ENCODE measurements at places on chromosomes 11 and 22.

DNA sequence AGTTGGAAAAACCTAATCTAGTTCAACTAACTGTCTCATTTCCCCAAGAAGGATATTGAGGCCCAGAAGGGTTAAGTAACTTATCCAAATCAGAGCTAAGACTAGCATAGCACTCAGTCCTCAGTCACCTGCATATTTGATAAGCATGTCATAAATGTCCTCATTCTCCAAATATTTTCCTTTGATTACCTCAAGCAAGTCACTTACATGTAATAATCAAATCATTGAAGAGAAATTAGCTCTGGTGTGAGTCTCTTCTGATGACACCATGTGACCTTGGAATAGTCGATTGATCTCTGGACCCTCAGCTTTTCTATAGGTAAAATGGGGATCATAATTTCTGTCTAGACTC lies 48.8 kb upstream of the PICALM start:
- DNase-seq, result no peak

GRCh38 chr22:43571181-43571580 lies 159.4 kb downstream of the MPPED1 start:
- DNase-seq, result no peak

DNA sequence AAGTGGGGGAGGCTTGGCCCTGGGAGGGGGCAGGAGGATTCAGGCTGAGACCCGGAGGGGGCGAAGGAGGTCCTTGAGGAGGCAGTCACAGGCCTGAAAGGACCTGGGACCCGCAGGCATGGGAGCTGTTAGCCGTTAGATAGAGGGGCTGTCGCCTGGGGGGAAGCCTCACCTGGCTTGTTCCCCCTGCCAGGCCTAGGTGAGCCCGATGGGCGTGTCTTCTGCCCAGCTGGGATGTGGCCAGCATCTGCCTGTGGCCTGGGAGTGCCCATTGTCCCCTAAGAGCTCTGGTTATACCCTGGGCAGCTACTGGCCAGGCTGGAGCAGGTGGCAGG lies 1.8 kb upstream of the DUSP8 start:
- DNase-seq, result no peak

GRCh38 chr11:92967867-92968266 lies 1.6 kb upstream of the MTNR1B start:
- no peak for DNase-seq

DNA sequence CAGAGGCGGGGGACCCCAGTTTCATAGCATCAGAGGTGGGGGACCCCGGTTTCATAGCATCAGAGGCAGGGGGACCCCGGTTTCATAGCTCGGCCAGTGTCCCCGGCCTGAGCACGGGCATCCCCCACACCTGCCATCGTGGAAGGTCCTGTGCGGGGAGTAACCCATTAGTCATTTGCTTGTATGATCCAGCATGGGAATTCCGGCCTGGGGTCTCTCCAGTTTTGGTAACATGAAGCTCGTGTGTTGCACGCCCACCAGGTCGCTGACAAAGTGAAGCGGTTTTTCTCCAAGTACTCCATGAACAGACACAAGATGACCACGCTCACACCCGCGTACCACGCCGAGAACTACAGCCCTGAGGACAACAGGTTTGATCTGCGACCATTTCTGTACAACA lies 29.0 kb upstream of the KRTAP5-7 start:
- no peak for DNase-seq

GRCh38 chr11:109388982-109389381 lies 33.0 kb upstream of the C11orf87 start:
- no peak for DNase-seq

- DNase-seq, result no peak
These were observed 11.2 kb downstream of the KREMEN1 start for GRCh38 chr22:29083933-29084591.

DNA sequence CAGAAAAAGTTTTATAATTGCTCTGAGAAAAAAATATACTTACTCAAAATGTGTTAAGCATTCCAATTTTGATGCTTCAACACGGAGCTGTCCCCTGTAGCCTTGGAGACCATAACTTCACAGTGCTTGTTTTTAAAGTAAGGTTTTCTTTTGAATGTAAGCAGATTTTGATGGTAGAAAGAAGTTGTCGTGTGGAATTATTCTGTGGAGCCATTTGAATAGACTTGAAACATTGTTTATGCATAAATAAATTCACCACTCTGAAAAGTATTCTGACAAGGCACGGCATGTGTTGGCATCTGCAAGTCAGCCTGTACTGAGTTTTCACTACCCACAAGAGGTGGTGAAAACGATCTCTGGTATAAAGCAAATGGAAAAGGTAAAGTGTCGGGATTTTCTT lies 115.5 kb downstream of the UVRAG start:
- DNase-seq, result no peak

DNA sequence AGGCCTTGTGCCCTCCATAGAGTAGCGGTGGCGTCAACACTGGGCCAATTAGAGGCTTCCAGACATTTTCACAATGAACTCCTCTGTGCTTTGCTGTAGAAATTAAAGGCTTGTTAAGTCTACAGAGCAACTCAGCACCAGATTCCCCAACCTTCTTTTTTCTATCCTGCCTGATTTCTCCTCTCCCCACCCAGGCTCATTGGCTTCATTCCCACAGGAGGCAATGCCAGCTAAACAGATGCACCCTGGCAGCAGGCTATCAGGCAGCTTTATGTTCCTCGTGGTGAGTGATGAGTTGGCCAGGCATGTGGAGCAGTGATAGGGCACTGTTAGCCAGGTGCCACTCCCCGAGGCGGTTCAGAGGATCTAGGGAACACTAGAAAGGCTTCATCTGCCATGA lies 4.8 kb downstream of the DIXDC1 start:
- no peak for DNase-seq

GRCh38 chr11:108561535-108561991 lies 32.0 kb downstream of the EXPH5 start:
- peak; percentile 10 for DNase-seq

DNA sequence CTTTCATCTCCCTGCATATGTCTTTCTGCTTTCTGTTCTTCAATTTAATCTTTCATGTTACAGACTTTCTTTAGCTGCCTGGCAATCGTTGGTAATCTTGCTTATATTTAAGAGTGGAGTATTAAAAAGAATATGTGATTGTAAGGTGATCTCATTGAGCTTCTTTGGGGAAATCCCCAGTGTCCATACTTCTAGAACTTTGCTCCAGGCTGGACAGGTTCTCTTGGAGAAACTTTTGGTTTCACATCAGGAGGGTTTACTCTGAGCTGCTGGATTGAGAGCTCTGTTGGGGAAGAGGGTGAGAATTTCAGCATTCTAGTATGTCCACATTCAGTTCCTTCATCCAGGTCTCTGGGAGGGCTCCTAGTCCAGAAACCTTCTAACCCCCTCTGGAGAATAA lies 16.1 kb downstream of the LRRC75B start:
- no peak for DNase-seq
